ENCODE measurements at places on chromosomes 6 and 20.

- DNase-seq: no peak
Observed at GRCh38 chr6:39922821-39923220, 11.4 kb downstream of the MOCS1 start.

- DNase-seq: peak; percentile 89
Observed at GRCh38 chr6:41723530-41724227, 11.7 kb downstream of the TFEB start.

DNA sequence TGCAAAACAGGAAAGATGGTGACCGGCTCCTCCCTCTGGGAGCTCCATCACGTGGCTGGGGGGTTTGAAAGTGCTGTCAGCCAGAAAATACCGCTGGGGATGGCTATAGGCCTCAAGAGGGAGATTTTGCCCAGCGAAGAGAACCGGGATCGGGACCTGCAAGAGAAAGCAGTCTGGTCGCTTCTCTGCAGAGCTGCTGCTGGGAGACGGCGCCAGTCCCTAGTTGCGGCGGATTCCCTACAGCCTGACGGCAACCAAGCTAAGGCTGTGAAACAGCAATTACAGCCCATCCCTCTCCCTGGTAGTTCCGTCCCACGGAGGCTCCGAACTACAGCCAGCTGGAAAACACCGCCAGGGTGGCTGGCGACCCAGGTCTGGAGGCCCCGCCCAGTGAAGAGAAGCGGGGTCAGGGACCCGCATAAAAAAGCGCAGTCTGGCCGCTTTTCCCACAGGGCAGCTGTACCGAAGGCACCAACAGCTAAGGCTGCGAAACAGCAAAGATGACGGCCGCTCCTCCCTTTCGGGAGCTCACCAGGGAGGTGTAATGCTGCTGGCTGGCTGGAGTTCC is 238.1 kb upstream of the IRAK1BP1 start:
- DNase-seq: no peak

DNA sequence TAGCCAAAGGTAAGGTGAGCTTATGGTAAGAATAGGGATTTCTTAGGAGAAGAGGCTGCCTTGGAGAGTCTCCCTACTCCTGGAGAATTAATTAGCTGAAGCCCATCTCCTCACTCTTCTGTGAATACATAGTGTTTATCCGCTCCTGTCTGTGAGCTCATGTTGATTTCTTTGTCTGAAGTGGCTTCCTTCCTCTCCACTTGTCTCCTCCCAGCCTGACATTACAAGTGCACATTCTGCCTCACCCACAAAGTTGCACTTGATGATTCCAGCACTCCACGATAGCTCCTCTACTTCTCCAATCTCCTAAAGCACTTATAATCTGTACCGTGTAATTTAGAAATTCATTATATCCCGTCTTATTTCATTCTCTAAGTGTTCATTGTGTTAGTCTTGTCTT is 287.2 kb downstream of the QKI start:
- no peak for DNase-seq

GRCh38 chr6:26021001-26021349 is 58.4 kb downstream of the TRIM38 start:
- no peak for DNase-seq

All from 8988T (cell line).